AG20443 (cell line): ENCODE measurements at places on chromosomes 5 and 9.

DNA sequence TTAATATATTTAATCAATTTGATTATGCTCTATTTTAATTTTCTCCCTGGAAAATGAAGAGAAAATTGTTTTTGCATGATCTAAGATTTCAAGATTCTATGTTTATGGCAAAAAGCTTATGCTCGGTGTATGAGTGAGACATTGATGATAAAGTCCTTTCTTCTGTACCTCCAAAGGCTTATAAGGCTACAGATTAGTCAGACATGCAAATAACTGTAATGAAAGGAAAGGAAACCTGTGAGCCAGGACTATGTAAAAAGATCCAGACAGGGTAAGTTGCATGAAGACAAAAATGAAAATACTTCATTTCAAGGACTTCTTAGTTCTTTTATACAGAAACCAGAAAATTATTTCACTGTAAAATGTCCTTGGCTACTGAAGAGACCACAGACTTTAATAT is 52.2 kb upstream of the EDIL3 start:
- DNase-seq, result no peak

- peak; percentile 88 for DNase-seq
Measured at GRCh38 chr5:429453-430188, 13.4 kb upstream of the EXOC3 start.

GRCh38 chr5:55540024-55540423 is 5.3 kb upstream of the PLPP1 start:
- DNase-seq, result no peak

DNA sequence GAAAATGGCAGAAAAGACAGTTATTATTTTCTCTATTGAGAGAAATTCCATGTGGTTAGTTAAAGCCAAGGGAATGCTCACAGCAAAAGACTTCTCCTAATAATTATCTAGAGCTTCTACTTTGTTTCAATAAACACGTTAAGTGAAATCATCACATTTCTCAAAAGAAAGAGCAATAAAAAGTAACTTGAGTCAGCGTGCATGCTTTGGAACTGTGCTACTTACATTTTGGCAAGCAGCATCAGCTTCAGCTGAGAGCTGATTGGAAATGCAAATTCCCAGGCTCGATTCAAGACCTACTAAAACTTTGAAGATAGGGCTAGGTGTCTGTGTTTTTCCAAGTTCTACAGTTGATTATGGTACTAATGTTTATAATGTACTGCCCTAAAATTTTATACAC is 132.1 kb downstream of the CDH18 start:
- DNase-seq, result no peak

GRCh38 chr5:62284946-62285891 is 20.8 kb upstream of the KIF2A start:
- DNase-seq, result no peak

- DNase-seq, result peak; percentile 71
Measured at GRCh38 chr5:9156282-9156681, 389.6 kb downstream of the SEMA5A start.

DNA sequence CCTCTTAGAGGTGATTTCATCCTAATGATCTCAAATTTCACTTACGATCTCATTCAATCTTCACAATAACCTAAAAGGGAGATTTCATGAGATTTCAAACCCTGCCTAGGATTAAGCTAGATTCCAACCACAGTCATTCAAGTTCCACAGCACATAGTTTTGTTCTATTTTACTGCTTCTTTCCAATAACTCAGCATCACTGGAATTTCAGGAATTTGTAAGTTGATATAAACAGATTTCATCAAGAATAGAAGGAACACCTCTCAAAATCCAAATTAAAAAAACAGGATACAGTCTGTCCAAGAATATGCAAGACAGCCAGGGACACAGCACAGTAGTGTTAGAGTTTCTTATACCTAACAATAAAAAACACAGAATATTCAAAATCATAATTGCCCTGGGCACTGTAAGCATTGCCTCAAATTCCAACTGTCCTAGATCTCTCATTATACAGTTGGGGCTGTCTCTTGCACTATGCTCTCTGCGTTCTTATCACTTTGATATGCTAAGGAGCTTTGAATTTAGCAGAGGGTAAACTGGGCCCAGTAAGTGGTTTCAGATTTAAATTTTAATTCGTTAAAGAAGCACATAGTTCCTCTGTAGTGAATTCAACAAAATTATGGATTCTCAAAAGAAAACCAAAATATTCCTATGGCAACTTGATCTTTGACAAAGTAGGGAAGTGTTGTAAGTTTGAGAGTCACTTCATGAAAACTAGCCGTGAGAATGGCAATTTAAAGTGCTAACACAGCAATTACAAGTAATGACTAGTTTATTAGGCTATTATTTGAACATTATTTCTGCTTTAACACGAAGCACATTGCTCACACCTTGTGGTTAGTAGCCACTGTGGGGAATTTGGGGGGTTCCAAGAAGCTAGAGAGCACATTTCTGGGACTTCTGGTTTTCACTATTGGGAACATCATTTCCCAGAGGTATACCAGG is 478.6 kb upstream of the C9orf72 start:
- peak; percentile 41 for DNase-seq

GRCh38 chr9:128421482-128421996 is 882 bp downstream of the CERCAM start:
- peak; percentile 85 for DNase-seq

GRCh38 chr5:67033880-67034651 is 162.5 kb downstream of the CD180 start:
- DNase-seq, result no peak

DNA sequence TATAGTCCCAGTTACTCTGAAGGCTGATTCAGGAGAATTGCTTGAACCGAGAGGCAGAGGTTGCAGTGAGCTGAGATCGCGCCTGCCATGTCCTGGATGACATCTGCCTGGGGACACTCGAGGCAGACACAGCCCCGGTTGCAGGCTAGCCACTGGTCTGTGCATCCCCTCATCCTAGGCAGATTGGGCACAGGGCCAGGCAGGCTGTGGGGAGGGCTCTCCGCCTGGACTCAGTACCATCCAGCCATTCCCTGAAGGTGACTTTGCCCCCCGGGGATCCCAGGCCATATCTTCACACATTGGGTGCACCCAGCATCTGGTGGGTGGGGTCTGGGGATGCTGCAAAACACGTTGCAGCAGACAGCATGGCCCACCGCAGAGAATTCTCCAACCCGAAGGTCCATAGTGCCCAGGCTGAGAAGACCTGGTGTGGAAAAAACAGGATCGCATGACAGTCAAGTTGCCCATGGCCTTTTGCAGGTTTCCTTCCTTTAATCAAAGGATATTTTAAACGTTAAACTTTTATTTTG is 50.9 kb upstream of the SUSD3 start:
- DNase-seq, result no peak

GRCh38 chr5:166356096-166356495 is 1935.3 kb upstream of the WWC1 start:
- no peak for DNase-seq

GRCh38 chr5:149586708-149587318 is 5.5 kb downstream of the ARHGEF37 start:
- DNase-seq, result no peak

GRCh38 chr5:159838551-159839222 is 77.6 kb upstream of the ADRA1B start:
- no peak for DNase-seq

DNA sequence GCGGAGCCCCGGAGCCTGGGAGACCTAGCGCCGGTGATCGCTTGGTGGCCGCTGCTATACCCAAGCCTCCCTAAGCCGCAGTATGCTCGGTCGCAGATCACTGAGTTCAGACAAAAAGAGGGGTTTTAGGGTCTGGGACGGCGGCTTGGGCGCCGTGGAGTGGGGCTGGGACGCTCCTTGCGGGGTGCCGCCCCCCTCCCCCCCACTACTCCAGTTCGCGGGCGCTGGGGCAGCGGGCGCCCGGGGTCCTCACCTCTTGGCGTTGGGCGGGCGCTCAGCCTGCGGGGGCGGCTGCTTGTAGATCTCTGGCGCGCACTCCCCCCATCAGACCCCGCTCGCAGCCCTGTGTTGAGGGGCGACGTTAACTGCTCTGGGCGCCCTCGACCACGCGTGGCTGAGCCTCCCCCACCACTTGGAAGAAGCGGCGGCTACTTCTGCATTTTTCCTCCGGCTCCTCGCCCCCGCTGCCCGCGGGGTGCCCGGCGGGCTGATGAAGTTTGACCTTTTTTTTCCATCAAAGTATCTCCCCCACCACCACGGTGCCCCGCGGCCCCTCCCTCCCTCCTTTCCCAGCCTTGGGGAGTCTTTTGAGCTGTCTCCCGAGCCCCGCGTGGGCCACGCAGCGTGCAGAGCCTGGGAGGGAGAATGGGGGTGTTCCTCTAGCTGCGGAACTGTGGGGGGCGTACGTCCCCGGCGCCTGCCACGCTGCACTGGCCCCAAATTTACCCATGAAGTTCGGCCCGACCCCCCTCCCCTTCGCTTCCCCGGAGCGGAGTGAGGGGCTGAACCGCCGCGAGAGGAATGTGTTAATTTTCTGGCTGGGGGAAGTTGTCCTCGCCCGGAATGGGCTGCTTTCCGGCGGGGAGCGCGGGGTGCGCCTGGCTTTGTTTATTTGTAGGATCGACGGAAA is 1.2 kb downstream of the CXXC5 start:
- DNase-seq, result no peak

DNA sequence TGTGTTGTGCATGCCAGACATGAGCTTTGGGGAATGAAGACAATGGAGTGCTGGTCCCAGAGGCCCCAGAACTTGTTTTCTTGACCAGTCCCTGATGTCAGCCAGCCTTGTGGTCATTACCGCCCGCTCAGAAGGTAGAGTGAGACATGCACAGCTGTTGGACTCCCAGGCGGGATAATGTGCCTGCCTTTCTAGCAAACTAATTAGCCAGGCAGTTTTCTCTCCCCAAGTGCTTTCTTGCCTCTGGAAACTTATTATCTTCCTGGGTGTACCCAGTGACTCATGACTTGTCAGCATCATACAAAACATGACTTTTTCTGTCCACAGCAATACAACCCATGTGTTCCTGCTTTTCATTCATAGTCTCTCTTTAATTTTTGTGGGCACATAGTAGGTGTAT is 131.1 kb downstream of the RMI1 start:
- peak; percentile 15 for DNase-seq

GRCh38 chr9:82410306-82410705 is 421.7 kb downstream of the SPATA31D1 start:
- no peak for DNase-seq

GRCh38 chr5:116411101-116411571 is 163.5 kb downstream of the SEMA6A start:
- no peak for DNase-seq

- DNase-seq, result peak; percentile 12
Measured at GRCh38 chr5:64767959-64768357, 533 bp downstream of the SREK1IP1 start.

DNA sequence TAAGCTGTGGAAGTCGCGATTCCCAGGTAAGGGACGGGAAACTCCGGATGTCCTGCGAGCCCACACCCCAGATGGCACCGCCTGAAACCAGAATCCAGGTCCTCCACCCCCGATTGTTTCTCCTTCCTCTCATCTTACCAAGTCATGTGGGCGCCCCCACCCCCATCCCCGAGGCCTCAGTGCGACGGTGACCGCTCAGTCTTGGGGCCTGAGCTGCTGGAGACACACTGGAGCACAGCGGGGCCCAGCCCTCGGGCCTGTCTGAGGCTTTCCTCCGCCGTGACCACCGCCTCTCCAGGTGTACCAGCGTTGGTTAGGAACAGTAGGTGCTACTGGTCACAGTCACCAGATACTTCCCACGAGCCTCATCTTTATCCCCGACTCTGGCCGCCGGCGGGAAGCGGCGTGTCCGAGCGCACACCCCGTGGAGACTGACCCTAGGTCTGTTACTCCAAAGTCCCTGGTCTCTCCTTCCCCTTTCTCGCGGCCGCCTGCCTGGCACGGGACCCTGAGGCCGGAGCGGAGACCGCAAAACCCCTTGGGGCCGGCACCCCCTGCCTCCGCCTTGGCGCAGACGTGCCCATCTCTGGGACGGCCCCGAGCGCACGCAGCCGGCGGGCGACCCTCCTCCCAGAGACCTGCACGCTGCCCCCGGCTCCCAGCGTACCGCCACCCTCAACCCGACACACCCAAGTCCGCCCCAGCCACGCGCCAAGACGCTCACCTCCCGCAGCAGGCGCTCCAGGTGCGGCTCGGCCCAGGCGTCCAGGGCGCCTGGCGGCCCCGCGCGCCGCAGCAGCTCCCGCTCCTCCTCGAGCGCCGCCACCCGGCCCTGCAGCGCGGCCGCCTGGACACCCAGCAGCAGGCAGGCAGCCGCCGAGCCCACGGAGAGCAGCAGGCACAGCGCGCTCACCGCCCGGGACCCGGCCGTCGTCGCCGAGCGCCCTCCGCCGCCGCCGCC is 733 bp downstream of the COL23A1 start:
- peak; percentile 76 for DNase-seq

- DNase-seq, result no peak
Measured at GRCh38 chr5:45642370-45642769, 53.8 kb downstream of the HCN1 start.

DNA sequence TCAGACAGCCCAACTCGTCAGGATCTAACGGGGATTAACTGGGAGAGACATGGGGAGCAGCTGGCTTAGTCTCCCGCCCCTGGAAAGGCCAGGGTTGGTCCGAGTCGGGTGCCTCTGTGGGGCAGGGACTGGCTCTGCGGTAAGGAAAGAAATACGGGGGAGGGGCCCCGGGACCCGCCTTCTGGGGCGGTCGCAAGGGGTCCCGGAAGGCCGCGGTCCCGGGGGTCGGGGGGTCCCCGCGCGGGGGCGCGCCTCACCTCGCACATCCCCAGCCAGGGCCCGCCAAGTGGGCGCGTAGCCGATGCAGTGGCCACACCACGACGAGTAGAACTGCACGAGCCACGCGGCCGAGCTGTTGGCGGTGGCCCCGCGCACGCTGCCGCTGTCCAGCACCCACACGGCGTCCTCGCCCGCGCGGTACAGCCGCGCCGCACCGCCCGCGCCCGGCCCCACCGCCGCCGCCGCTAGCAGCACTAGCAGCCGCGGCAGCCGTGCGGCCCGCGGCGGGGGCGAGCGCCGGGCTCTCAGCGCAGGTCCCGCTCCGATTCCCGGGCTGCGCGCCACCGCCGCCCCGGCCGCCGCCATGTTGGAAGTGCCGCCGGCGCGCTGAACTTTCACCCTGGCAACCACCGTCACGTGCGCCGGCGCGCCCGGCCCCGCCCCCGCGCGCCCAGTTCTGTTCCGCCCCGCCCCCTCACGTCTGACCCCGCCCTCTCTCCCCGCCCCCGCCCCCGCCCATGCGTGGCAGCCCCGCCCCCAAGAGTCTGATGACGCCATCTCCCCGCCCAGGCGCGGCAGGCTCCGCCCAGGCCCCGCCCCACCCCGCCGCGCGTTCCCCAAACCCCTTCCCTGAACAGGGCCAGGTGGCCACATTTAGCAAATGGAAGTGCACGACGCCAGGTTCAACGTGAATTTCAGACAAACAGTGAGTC is at the start of gene QSOX2:
QSOX2 (minus strand) TSS at position 594 of the 932 bp plus-strand sequence; CDS start at position 585, 9 bp downstream.
- peak; percentile 99 for DNase-seq

DNA sequence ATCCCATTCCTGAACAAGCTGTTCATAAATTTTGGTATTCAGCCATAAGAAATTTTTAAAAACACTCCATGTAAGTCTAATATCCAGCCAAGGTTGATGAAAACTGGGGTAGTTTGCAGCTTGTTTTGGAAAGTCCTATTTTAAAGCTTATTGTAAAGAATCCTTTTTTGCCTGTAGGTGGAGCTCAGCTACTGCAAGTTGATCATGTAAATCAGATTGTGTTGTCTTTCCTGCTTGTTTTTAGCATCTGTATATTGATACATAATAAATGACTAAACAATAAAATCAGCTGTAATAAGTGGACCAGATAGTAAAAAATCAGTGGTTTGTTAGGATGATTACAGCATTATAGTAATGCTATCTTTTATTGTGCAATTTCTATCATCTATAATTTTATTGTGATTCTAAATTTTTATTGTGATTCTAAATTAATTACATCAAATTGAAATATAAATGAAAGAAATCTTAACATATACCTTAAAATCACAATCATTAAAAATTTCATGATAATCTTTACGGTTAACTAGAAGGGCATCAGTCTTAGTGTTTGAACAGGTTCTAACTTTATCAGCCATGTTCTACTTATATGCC is 42.4 kb downstream of the CWC27 start:
- peak; percentile 39 for DNase-seq
